ENCODE measurements at places on chromosomes 5 and 9. TPM values are rescaled to one million over a fixed set of nuclear protein-coding genes. Genes with fewer than 3 reads are reported as not detected.

PCDHB3 gene
- 1.1 TPM for total RNA-seq

PCDHB5 gene
- total RNA-seq: not detected

CARD9 gene
- 0.35 TPM for total RNA-seq

LCN1 gene
- total RNA-seq: not detected

KDM4C gene
- 125 TPM for total RNA-seq

HTR1A gene
- total RNA-seq: not detected

CMBL gene
- 166 TPM for total RNA-seq

SNX30 gene
- 18.2 TPM for total RNA-seq

CDX1 gene
- total RNA-seq: 177 TPM

MEIKIN gene
- not detected for total RNA-seq

OTP gene
- not detected for total RNA-seq

MUSK gene
- total RNA-seq: 28.1 TPM

AGXT2 gene
- 11.2 TPM for total RNA-seq

OR2Y1 gene
- total RNA-seq: not detected

LCP2 gene
- total RNA-seq: 139 TPM

LECT2 gene
- total RNA-seq: not detected

FBN2 gene
- 0.76 TPM for total RNA-seq

FAM169A gene
- total RNA-seq: 3.5 TPM

ESM1 gene
- total RNA-seq: not detected

EGFLAM gene
- total RNA-seq: 0.54 TPM

FGD3 gene
- 4.6 TPM for total RNA-seq

ARID3C gene
- total RNA-seq: not detected

FBP1 gene
- total RNA-seq: 376 TPM

SLC46A2 gene
- not detected for total RNA-seq

Measured in Peyer's patch (tissue), 4 donors.